ENCODE measurements at places on chromosomes 4 and X.

- no peak for DNase-seq
Observed at GRCh38 chrX:21744721-21745120, 13.2 kb downstream of the SMPX start.

DNA sequence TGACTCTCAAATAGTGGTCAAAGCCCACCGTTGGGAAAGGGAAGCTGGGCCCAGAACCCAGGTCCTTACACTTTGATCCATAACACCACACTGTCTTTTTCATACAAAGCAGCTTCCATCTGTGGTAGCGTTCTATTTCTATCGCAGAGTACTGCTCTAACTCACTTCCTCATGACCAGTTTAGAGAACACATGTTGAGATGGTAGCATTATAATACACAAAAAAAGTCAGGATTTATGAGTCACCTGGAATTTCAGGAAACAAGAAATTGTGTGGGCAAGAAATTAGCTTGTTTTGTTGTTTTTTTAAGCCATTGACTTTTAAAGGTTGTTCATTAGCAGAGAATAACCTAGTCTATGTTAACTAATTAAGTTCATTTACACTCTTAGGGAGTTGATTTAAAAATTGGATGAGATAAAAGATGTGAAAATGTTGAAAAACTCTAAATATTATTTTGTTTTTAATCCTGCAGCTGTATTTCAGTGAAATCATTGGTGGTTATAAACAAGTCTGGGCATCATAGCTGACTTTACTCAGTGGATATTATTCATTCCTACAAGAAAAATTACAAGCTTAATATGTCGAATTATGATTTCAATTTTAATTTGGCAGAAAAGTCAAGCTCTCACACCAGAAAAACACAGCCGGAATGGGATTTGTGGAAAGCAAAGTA is 1011.1 kb upstream of the HS3ST1 start:
- DNase-seq = no peak

DNA sequence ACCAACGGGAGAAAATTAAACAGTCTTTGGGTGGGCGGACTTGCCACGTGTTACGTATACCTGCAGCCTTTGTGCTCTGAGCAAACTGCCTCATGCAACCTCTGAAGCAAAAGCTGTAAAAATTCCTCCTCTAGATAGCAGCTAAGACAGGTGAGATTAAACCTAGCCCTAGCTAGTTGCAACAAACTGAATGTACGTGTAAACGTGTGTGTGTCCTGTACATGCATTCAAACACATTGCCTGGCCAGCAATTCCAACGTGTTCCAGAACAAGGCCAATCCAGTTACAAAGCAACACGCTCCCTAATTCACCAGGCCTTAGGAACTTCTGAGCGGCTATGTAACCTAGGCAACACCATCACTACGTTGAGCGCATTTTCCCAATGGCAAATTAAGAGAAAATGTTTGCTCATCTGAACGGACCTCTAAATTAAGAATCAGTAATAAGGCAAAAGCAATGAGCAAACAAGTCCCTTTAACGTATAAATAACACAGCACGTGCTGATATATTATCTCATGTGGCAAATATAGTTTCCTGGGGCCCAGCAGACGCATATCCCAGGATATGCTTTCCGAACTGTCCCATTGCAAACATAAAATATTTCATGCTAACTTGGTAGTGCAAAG is 792 bp downstream of the PPID start:
- DNase-seq = no peak

GRCh38 chrX:31609130-31609529 is 537.3 kb upstream of the FTHL17 start:
- no peak for DNase-seq

DNA sequence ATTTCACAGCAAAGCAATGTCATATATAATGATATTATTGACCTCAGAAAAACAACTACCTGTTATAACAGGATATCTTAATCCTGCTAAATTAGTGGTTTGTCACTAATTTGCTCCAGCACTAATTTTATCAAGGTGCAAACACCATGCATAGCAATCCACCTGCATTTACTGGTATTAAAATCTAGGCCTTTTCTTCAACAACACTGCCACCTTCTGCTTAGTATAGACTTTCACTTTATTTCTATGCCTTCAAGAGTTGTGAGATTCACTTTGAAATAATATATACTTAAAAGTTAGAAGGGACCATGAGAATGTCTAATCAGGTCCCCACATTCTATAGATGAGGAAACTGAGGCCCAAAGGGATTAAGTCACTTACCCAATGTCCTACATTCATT is 82.1 kb upstream of the IQCM start:
- DNase-seq = no peak

DNA sequence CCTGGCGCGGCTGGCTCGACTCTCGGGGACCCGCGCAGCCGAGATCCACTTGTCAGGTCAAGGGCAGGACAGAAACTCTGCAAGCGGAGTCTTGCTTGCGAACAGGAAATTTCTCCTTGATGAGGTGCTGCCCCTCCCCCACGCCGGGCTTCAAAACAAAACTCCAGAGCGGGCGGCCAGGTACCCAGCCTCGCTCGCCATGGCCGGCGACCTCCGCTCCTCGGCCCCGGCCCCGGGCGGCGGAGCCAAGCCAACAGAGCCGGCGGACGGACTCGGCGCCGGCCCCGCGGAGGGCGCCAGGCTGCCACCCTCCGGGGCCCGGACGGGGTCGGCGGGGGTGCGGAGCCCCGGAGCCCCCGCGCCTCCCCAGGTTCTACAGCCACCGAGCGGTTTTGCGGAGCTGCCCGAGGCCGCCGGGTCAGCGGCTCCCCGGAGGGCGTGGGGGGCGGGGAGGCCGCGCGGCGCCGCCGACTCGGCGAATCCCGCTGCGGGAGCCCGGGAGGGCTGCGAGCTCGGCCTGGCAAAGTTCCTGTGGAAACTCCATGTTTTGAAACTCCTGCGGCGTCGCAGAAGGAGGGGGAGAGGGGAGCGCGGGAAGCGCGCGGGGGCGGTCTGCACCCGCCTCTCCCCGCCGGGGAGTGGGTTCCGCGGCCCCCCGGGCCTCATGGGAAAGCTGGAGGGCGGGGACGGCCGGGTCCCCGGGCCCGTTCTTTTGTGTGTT is 11.7 kb upstream of the BCOR start:
- no peak for DNase-seq

DNA sequence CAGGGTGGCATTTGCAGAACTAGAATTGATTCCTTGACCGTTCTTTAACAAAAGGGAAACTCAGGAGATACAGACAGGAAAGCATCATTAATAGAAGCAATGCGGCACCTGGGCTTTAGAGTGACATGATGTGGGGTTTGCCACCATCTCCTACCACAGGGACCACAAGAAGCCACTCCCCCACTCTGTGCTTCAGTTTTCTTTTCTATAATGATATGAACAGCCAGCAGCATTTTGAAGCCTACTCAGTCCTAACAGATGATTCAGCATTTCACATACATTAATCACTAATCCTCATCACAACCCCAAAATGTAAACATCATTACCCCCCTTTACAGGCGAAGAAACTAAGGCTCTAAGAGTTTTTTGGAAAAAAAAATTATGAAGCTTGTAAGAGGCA is 22.9 kb downstream of the CCDC149 start:
- no peak for DNase-seq

- DNase-seq = no peak
Observed at GRCh38 chrX:120238933-120239332, 11.7 kb upstream of the ZBTB33 start.

- DNase-seq = no peak
Observed at GRCh38 chr4:186780291-186781031, 56.8 kb upstream of the FAT1 start.

GRCh38 chr4:182922501-182923284 is 5.5 kb upstream of the DCTD start:
- DNase-seq = no peak

DNA sequence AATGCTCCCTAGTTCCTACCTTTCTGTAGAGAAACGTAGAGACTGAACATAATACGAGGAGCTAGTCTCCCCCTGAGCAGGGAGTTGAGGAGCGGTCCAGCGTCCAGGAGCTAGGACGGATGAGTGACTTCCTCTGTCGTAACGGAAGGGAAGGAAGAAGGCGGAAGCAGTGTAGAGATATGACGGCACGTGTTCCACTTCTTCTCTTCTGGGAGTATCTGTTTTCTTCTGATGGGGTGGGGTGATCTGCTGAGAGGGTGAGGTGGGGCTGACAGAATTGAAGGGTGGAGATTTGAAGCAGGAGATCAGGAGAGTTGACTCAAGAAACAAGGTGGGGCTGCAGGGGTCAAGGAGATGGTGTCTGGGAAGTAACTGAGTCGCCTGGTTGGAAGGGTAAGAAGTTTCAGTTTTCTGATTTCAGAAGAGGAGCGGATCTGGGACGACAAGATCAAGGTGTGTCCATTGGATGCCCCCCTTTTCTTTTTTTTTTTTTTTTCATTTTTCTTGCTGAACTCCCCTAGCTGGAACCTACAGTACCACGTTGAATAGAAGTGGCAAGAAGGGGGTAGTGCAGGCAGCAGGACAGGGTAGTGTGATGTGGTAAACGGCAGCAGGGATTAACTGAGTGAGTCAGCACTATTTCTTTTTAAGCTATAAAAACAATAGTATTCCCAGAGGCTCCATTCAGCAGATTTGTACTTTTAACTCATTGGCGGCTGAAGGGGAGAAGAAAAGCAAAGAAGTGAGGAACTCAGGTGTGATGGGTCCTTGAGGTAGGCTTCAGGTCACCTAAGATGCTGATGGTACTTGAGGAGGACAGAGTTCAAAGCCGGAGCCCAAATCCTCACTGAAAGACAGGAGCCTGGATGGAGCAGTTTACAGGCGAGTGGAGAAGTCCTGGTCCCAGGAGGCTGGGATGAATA is 50.8 kb upstream of the SETD7 start:
- DNase-seq = no peak

DNA sequence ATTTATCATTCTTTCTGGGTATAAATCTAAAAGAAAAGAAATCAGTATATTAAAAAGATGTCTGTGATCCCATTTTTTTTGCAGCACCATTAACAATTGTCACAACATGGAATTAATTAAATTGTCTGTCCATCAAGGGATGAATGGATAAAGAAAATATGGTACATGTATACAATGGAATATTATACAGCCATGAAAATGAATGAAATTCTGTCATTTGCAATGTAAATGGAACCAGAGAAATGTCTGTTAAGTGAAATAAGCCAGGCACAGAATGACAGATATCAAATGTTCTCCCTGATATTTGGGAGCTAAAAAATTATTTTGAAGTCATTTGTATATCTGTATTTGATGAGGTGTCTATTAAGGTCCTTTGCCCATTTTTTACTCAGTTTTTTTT is 77.1 kb upstream of the NDST4 start:
- DNase-seq = no peak

DNA sequence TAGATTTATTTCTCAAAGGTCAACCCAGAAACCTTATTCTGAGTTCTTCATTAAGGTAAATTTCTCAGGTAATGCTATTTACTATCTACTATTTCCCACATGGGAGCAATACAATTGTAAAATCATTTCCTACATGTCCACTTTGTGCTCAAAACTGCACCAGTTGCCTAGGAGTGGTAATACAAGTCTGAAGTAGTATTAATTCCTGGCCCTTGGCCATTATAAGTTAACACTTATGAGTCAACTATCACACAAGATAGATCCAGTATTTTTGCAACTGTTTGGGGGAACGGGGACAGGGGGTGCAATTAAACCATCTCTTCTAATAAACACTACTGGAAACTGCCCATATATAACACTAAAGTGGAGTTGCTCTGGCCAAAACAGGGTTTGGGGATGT is 48.9 kb downstream of the ACSL4 start:
- DNase-seq = no peak

- DNase-seq = no peak
Observed at GRCh38 chrX:120791013-120791643, 84.5 kb downstream of the CT47B1 start.

GRCh38 chr4:4990329-4990728 is 28.9 kb downstream of the CYTL1 start:
- no peak for DNase-seq

DNA sequence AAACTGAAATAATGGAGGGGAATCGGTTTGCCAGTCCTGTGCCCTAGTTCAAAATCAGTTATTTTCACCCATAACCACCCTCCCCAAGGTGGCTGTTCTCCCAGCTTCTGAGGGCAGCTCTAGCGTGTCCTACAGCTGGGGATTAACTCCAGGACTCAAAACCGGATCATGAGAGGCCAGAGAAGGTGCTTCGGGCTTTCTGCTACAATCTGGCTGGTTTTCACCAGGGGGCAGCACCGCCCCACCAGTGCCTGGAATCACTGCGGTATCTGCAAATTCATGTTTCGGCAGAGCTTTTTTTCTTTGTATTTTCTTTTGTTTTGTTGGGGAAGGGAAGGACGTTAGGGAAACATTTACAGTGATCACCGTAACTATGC is 28.4 kb downstream of the PDHA1 start:
- DNase-seq = no peak

DNA sequence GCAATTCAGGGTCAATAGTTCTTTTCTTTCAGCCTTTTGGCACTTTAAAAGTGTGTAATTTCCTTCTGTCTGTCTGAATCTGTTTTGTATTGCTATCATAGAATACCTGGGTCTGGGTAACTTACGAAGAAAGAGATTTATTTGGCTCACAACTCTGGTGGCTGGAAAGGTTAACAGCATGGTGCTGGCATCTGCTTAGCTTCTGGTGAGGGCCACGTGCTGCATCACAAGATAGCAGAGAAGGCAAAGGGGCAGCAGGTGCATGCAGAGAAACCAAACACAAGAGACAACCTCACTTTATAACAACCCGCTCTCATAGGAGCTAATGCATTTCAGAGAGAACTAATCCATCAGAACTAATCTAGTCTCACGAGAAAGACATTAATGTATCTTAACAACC is 18.8 kb downstream of the RGN start:
- no peak for DNase-seq

DNA sequence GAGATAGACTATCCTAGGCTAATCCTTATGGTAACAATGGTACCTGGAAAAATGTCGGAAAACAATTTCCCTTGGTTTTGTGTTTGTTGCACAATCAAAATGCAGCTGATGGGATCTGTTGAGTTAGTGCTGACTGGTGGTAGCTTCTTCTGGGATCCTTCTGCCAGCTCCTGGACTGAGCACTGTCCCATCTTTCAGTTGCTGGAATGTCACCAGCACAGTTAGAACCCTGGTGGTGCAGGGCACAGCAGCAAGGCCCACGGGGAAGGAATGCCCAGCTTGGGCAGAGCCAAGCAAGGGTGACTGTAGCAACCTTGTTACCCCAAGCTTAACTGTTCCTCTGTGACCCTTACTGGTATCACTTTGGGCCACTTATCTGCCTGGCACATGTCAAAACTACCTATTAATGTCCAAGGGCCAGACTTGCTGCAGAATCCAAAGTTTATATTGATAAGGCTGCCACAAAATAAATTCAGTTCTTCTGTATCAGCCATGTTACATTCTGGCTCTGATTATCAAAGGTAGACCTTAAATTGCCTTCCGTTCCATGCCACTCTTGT is 53.1 kb downstream of the GK start:
- DNase-seq = no peak

GRCh38 chr4:98540803-98541202 is 117.6 kb downstream of the TSPAN5 start:
- no peak for DNase-seq

All from brain pericyte (primary cell).